T-cell (primary cell): ENCODE measurements at places on chromosomes 7 and 10. TPM values are rescaled to one million over a fixed set of nuclear protein-coding genes. Genes with fewer than 3 reads are reported as not detected.

The HOGA1 gene
- total RNA-seq: not detected

The DPY19L1 gene
- 6.6 TPM for total RNA-seq

GRCh38 chr7:35512716-35513115, 182.2 kb downstream of the HERPUD2 start:
- no peak overlapping the region for H3K27ac ChIP-seq
- H3K36me3 ChIP-seq: no peaks in the 10 kb centered on the region
- no peaks in the 10 kb centered on the region for H3K4me1 ChIP-seq

DNA sequence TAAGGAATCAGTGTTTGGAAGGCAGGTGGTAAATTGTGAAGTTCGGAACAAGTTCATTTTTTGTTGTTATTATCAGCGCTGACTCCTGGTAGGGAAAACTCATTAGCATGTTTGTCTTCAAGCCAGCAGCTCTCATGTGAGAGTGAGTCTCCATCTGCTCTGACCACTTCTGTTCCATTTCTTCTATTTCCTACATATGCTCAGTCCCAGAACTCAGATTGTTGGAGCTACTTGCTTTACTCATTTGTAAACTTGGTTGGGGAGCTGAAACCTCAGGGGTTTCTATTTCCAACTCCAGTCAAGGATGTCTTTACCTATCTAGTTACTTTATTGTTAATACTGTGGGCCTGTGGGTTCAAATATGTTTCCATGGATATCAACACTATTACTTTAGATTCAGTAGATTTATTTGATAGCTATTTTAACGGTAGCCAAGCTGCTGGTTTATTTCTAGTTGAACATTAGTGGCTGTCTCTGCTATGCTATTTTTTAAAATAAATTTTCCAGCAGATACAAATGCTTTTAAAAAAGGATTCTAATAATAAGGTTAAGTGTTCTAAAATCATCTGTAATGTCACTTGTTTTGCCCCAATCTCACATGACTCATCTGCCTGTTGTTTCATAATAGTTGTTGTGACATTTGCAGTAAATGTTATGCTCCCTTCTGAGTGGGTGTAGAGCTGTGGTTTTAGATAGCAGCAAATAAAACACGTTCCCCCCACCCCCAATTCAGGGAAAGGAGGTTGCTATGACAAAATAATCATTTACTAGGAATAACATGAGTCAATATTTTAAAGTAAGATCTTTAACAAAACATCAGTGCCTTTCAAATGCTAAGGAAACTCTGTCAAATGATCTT, 143.3 kb downstream of the HDAC9 start:
- H3K4me1 ChIP-seq: no peaks in the 10 kb centered on the region
- H3K4me3 ChIP-seq: no peak overlapping the region
- no peak for DNase-seq

DNA sequence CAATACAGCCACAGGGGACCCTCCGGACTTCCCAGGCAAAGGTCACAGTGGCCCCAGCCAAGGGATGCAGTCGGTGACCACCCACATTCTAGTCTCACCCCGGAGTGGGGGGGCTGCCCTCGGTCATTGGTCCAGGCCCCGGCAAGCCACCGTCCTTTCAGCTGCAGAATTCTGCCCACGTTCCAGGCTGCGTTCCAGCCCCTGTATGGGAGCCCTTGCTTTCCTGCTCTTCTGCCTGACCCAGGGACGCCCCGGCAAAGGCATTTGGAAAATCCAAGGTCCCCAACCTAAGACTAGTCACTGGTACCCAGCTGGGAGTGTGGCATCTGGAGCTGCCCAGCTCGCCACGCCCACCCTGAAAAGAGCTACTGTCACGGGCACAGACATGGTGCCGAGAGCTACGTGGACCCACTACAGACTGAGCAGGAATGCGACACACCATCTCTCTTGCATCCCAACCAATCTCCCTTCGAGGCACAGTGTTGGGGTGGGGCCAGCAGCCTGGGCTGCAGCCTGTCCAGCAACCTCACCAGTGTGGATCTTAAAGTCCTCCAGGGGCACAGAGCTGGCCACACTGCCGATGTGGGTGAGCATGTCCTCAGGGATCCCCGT, 18.6 kb downstream of the OGDHL start:
- DNase-seq: no peak
- no peak overlapping the region for H3K4me3 ChIP-seq
- no peaks in the 10 kb centered on the region for H3K27me3 ChIP-seq
- H3K27ac ChIP-seq: no peak overlapping the region
- H3K4me1 ChIP-seq: no peaks in the 10 kb centered on the region
- H3K36me3 ChIP-seq: no peaks in the 10 kb centered on the region

DNA sequence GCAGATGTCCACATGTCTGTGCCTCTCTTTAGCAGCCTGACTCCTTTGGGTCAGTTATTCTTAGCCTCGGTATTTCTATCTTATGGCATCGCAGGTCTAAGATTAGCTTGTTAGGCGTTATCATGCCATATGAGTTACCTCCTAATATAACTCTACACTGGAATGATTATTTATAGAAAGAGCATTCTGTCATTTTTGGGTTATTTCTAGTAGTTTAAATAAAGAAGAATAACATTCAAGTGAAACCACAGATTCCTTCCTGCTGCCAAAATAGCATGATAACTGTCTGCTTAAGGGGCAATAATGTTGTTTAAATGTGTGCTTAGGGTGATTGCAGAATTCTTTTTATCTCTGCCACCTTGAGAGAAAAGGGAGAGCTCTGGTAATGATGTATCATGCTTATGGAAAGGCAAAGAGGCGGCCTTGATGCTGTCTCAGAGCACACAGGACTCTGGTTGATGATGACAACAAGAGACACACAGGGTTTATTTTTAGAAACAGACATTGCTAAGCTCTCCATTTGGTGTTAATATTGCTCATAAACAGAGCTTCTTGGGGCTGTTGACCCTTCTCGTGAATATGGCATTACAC, 10.4 kb downstream of the HDAC9 start:
- no peaks in the 10 kb centered on the region for H3K4me1 ChIP-seq
- no peak overlapping the region for H3K4me3 ChIP-seq
- DNase-seq: no peak
- H3K27ac ChIP-seq: no peak overlapping the region

DNA sequence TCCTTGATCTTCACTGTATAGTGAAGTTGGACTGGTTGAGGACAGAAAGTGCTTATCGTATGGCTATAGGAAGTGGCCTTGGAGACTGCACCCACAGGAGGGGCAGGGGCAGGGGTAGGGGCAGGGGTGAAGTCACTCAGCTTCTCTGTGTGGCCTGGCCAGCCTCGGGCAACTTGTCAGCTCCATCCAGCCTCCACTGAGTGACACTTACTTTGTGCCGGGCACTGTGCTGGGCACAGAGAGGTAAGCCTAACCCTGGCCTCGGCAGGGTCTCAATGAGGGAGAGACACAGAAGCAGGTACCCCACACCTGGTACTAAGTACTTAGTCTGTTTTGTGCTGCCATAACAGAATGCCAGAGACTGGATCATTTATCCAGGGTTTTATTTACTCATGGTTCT, 99.3 kb upstream of the CTBP2 start:
- peaks cover 2% of the 10 kb centered on the region for H3K27me3 ChIP-seq
- H3K4me1 ChIP-seq: no peaks in the 10 kb centered on the region
- H3K27ac ChIP-seq: no peak overlapping the region
- no peak for DNase-seq
- H3K36me3 ChIP-seq: no peaks in the 10 kb centered on the region
